ENCODE measurements at places on chromosomes 3 and 15. TPM values are rescaled to one million over a fixed set of nuclear protein-coding genes. Genes with fewer than 3 reads are reported as not detected.

MINAR1 gene
- total RNA-seq, result 8.5 TPM

IMPG2 gene
- total RNA-seq, result 2.4 TPM

ARPP21 gene
- total RNA-seq, result 10.3 TPM

ZFAND6 gene
- total RNA-seq, result 80.1 TPM

UCN2 gene
- 4.3 TPM for total RNA-seq

DNA sequence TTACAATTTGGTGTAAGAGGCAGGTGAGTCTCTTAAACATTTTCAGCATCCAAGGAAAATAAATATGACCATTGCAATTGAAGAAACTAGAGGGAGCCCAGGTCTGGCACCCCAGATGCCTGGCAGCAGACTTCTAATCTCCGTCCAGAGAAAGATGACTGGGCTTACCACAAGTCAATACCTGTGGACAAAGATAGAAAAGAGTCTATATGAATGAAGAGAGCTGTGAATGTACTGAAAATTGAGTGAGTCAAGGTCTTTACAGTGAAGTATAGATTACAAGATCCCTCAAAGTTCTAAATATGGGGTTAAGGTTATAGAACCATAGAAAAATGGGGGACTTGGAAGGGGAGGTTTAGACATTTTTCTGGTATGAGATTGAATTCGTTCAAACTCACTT is 827.4 kb upstream of the NR2F2 start:
- H3K27ac ChIP-seq, result no peak overlapping the region
- no peaks in the 10 kb centered on the region for H3K4me1 ChIP-seq
- H3K4me3 ChIP-seq, result no peak overlapping the region
- H3K36me3 ChIP-seq, result no peaks in the 10 kb centered on the region

DNA sequence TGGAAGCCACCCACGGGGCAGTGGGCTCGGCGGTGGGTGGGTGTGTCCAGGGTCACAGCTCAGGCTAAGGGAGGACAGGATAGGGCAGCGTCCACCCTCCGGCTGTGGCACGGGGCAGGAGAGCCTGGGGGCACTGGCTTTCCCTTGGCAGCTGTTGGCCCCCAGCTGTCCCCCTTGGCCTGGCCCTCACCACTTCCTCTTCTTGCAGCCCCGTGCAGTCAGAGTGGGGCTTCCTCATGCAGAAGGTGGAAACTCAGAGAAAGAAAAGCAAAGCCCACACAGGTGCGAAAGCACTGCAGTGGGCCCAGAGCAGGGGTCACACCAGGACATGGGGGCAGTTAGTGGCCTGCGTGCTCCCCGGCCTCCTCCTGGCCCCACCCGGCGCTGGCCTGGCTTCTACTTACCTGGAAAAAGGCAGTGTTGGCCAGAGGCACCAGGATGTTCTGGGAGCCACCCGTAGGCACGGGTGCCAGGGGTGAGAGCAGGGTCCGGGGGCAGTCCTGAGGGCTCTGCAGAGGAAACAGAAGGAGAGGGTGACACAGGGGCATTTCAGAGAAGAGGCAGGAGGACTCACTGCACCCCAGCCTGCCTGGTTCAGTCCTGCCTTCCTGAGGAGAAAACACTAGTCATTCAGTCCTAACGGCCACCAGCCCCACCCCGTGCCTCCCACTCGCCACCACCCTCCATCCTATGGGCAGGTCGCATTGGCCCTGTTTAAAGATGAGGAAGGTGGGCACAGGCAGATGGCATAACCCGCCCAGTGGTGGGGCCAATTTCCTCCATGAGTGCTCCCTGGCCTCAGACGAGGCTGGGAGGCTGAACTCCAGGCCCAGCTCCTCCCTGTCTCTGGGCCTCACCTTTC is 28.3 kb downstream of the PLXND1 start:
- no peak overlapping the region for H3K27ac ChIP-seq
- H3K4me3 ChIP-seq, result no peak overlapping the region
- peaks cover 11% of the 10 kb centered on the region for H3K27me3 ChIP-seq
- H3K36me3 ChIP-seq, result no peaks in the 10 kb centered on the region

GRCh38 chr3:157174290-157174648 is 14.3 kb upstream of the CCNL1 start:
- peaks cover 2% of the 10 kb centered on the region for H3K27me3 ChIP-seq
- DNase-seq, result peak; percentile 52
- peak overlapping the region; percentile 97 for H3K4me3 ChIP-seq
- H3K4me1 ChIP-seq, result peaks cover 8% of the 10 kb centered on the region

DNA sequence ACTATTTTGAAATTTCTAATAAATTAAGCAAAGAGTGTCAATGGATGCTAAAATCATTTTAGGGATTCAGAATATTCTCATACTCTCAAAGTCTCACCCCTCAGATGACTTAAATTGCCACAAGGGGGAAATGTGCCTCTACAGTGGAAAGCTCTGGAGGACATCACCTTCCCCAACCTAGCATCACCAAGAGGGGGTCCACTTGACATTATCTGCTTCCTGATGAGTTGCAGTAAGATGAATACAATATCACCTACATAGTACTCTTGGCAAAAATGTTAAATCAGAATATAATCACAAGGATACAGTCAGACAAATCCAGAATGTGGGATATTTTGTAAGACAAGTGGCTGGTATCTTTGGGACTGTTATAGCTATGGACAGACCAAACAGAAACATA is 290.1 kb downstream of the MFSD1 start:
- H3K27me3 ChIP-seq, result no peaks in the 10 kb centered on the region
- no peaks in the 10 kb centered on the region for H3K4me1 ChIP-seq

DNA sequence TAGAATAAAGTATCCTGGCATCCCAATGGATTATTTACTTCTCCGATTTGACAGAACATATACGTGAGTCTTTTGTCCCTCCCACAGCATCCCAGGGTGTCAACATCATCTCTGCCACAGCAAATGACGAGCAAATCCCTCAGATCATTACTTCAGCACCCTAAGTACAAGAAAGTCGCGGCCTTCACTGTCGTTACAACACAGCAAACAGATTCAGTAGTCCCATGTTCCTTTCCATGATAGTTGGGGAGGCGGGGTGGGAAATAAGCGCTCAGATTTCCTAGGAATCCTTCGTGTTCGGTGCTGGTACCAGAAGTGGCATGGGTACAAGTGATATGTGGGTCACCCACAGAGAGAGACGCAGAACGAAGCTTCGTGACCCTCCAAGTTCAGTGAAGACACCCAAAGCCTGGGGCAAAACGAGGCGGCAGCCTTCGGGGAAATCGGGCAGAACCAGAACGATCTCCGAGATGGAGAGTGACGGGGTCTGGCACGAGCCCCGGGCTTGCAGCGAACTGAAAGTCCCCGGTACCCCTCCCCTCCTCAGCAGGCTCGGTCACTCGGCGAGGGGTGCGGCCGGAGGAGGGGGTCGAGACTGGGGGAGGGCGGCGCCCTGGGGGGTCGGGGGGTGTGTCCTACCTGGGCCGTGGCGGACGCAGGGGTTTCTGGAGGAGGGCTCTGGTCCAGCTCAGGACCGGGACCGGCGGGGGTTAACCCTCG is 619 bp downstream of the TTBK2 start:
- peak overlapping the region; percentile 96 for H3K4me3 ChIP-seq
- H3K27me3 ChIP-seq, result peaks cover 7% of the 10 kb centered on the region
- H3K36me3 ChIP-seq, result no peaks in the 10 kb centered on the region
- H3K4me1 ChIP-seq, result peaks cover 6% of the 10 kb centered on the region

DNA sequence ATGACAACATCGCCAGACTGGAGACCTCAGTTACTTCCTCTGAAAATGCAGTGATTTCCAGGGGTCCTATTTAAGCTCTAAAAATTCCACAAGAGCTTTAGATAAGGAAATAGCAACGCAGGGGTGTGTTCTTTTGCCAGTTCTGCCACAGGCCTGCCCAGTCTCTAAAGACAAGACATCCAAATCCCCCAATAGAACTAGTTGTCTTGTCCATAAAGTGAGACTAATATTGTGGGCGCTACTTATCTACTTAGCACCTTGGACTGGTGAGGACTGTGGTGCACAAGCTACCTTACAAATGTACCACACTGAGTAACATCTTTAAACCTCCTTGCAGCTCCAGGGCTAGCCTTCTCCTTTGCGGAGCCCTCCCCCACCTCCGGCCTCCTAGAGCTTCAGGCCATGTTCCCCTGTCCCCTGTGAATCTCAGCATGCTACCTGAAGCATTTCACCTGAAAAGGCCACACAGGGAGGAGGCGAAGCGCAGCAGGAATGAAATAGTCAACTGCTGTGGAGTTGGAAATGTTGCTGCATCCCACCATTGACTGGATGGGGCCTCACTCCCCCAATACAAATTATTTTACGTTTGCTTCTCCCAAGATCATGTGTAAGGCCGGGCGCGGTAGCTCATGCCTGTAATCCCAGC is 9.6 kb upstream of the LRRC2 start:
- no peak overlapping the region for H3K27ac ChIP-seq
- DNase-seq, result no peak
- H3K4me1 ChIP-seq, result peaks cover 2% of the 10 kb centered on the region
- peaks cover 12% of the 10 kb centered on the region for H3K27me3 ChIP-seq
- no peak overlapping the region for H3K4me3 ChIP-seq

DNA sequence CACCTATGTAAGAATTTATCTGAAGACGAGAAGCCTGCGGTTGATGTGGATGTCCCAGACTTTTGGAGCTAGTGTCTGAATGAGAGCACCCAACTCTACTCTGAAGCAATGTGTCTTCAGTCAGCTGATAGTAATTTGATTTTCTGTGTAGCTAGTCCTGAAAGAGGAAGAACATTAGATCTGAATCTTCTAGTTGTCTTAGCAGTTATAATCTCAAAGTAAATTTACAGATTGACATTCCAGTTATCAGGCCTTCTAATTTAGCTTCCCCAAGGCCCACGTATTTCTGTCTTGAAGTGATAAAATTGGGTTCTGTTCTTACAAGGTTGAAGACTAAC is 1.5 kb downstream of the TCAIM start:
- peaks cover 11% of the 10 kb centered on the region for H3K4me1 ChIP-seq
- peaks cover 1% of the 10 kb centered on the region for H3K27me3 ChIP-seq
- peak overlapping the region; percentile 74 for H3K27ac ChIP-seq
- DNase-seq, result no peak
- H3K36me3 ChIP-seq, result no peaks in the 10 kb centered on the region
- peak overlapping the region; percentile 98 for H3K4me3 ChIP-seq

- no peak for DNase-seq
- no peaks in the 10 kb centered on the region for H3K4me1 ChIP-seq
- H3K36me3 ChIP-seq, result peaks cover 8% of the 10 kb centered on the region
- H3K4me3 ChIP-seq, result no peak overlapping the region
- no peak overlapping the region for H3K27ac ChIP-seq
Measured at GRCh38 chr3:146485297-146485696, 15.9 kb upstream of the PLSCR2 start.

- H3K27ac ChIP-seq, result no peak overlapping the region
- no peaks in the 10 kb centered on the region for H3K36me3 ChIP-seq
Measured at GRCh38 chr3:31793821-31794220, 187.2 kb downstream of the OSBPL10 start.
